Stimulated activated naive CD4-positive, alpha-beta T cell (primary cell): ENCODE measurements at places on chromosomes 3 and 15.

DNA sequence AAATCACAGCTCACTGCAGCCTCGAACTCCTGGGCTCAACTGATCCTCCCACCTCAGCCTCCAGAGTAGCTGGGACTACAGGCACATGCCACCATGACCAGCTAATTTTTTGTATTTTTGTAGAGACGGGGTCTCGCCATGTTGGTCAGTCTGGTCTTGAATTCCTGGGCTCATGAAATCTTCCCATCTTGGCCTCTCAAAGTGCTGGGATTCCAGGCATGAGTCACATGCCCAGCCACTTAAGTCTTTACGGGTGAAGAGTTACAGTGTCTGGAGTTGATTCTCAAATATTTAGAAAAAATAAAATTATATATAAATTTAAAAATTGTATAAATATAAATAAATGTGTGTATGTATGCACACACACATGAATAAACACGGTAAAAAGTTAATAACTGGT, 14.5 kb upstream of the KBTBD12 start:
- DNase-seq, result no peak

DNA sequence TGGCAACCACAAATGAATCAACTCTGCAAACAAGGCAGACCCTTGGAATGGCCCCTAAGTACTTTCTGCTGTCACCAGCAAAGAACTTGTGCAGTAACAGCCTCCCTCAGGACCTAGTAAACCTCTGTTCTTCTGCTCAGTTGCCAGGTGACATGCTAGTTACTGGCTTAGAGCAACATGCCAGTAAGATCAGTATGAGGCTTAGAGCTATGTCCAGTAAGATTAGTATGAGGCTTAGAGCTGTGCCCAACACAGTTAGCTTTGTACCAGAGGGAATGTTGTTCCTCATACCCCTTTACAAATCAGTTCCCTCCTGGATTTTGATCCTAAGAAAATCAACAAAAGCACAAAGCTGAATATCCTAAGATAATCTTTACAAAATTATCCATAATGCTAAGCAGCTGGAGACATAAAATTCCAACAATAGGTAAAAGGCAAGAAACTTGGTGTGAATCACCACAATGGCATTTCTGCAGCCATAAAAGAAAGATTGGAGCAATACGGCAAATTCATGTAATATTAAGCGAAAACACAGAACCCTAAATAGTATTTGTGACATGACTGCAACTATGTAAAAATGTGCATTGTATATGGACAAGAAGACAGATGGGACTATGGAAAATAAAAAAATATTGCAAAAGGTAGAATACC, 107.3 kb upstream of the LPP start:
- DNase-seq, result no peak

- no peak for DNase-seq
These were observed 42.0 kb upstream of the CGNL1 start for GRCh38 chr15:57334257-57334656.

DNA sequence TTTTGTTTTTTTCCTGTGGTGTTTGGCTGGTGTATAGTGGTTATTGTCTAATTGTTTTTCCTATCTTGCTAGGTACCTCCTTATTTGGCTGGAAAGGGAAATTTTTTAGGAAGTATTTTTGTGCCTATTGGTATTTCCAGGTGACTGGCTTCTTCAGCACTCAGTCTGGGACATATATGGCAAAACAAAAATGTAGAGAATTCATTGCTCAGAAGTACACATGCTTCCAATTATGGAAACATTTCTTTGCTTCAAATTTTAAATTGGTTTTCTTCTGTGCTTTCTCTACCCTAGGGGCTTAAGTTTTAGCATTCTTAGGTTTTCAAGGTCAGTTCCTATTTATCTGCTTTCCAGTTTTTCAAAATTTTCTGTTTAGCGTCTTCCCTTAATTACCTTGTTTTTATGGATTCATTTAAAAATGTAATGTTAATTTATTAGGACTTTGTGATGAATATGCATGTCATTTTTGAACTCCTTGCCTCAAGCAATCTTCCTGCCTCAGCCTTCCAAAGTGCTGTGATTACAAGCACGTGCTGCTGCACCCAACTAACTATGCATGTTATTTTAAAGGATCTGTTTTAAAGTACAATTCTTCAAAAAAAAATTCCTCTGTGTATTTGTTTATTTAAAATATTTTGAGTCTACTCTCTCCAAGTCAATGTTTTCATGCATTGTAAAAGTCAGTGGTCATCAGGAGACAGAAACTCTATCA, 231.9 kb upstream of the DPPA4 start:
- DNase-seq, result no peak

GRCh38 chr3:122942937-122943827, 84.4 kb downstream of the SEMA5B start:
- no peak for DNase-seq

GRCh38 chr3:37761586-37761985, 100.1 kb upstream of the CTDSPL start:
- DNase-seq, result no peak

GRCh38 chr3:37598808-37599581, 262.7 kb upstream of the CTDSPL start:
- no peak for DNase-seq

GRCh38 chr15:78024519-78024870, 53.0 kb downstream of the TBC1D2B start:
- no peak for DNase-seq

GRCh38 chr3:52663098-52663497, 22.6 kb downstream of the PBRM1 start:
- no peak for DNase-seq

GRCh38 chr3:177234121-177234520, 36.8 kb upstream of the TBL1XR1 start:
- no peak for DNase-seq

- no peak for DNase-seq
These were observed 156.3 kb downstream of the TIGIT start for GRCh38 chr3:114450008-114450596.

GRCh38 chr15:97687654-97688053, 272.8 kb upstream of the ARRDC4 start:
- DNase-seq, result no peak

DNA sequence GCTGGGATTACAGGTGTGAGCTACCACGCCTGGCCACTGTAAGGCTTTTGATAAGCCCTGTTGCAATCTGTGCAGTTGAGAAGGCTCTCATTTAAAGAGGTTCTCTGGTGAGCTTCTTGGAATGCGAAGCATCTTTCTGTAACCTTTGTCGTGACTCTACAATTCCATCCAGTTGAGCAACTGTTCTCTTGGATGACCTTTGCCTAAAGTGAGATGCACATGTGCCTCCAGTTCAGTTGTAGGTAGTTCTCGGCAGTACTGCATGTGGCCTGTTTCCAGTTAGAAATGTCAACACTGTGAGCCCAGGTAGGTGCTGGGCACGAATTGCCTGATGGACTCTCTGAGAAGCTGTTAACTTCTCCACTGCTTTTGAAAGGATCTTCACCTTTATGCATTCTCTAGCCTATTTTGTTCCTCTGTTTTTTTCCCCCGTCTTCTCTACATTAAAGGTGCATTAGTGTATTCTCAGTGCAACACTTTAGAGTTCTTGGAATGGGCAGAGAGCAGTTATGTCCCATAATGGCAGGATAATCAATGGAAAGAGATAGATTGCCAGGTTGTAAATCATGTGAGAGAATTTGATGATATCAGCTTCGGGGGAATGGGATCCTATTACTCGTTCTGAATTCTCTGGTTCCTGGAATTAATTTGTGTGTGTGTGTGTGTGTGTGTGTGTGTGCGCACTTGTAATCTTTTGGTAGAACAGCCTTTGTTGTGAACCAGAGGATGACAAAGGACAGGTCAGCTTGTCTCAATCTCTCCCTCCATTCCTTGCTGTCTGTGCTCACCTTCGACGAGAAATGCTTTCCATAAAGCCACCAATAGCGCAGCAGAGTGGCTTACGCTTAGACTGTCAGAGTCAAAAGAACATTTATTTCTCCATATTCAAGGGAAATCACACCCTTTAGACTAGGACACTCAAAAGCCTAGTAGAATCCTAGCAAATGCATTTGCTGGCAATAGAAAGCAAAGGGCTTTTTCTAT, 51.1 kb downstream of the PTPRG start:
- DNase-seq, result no peak

DNA sequence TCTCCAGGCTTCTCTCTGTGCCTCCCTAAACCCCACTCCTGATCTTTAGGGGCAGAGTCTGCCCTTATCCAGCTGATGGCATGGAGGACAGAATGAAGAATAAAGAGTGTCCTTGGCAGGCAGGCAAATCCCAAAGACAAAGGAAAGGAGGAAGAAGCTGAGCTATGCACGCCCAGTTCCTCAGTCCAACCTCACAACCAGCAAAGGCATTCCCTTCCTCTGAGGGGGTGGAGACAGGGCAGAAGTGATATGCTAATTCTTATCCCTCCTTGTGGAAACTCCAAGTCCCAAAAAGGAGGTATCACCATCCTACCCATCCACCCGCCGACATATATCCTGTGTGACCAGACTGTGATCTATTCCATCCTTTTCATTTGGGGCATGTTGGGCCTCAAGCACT, 10.5 kb upstream of the CCDC54 start:
- no peak for DNase-seq

DNA sequence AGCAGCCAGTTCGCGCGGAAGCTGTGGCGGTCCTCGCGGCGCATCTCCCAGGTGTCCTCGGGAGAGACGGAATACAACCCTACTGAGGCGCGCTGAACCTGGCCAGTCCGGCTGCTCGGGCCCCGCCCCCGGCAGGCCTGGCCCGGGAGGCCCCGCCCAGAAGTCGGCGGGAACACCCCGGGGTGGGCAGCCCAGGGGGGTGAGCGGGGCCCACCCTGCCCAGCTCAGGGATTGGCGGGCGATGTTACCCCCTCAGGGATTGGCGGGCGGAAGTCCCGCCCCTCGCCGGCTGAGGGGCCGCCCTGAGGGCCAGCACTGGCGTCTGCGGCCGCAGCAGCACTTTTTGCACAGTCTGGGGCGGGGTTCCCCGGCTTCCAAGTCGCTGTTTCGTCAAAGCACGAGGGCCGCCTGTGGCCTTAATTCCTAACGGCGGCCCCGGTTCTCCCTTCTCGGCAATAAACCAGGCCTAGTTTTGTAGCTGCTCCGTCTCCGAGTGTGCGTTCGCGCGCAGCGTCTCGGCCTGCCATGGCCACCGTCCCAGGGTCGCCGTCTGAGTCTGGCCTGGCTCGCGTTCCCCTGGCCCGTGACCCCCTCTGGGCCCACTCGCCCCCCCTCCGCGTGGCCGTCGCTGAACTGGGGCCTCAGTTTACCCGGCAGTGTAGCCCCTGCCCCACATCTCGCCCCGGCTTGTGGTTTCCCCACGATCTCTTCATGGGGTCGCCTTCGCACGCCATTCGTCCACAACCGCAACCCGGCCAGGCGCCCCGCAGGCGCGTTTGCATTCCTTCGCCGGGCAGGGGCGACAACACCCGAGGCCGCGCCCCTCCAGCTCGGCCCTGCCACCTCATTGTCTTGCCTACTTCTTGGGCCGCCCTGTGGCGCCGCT, 30.0 kb downstream of the NBEAL2 start:
- peak; percentile 61 for DNase-seq

- no peak for DNase-seq
These were observed 156.9 kb downstream of the ATP8B4 start for GRCh38 chr15:49962044-49962602.
